ENCODE measurements at places on chromosomes 12 and 14.

DNA sequence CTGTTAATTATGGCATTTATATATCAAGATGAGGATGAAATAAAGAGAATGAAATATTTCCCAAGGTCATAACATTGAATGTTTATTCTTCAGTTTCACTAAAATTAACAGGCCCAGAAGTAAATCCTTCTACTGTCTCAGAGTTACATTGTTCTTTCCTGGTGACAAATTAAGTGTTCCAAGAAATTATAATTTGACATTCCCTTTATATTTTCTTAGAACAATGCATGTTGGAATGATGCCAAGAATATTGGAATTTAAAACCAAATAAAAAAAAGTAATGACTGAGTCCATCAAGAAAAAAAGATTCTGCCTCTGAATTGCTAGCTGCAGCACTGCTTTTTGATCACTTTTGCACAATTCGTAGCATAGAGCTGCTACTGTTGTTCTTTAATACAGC is 152.1 kb downstream of the METTL25 start:
- no peak for DNase-seq

DNA sequence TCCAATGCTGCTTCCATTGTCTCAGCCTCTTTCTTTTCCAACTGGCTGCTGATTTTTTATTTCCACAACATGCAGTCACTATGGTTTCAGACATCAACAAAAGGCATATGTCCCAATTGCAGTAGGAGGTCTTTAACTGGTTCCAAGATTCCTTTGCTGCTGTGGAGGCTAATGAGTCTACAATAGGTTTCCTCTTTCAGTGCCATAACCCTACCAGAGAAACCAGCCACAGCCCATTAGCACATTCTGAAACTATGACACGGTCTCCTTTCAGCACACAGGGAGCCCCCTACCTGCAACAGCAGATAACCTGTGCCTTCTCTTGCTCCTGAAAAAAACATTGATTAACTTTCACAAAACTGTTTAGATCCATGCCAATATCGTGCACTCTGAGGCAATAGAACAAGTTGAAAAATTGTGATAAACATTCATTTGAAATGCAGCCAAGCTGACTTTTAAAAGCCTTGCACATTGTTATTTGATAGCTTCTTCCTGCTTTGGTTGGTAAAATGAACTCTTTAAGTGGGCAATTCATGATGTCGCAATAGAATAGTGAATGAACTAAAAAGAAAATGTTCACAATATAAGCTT is 32.4 kb downstream of the PLEKHG7 start:
- DNase-seq = peak; percentile 95

DNA sequence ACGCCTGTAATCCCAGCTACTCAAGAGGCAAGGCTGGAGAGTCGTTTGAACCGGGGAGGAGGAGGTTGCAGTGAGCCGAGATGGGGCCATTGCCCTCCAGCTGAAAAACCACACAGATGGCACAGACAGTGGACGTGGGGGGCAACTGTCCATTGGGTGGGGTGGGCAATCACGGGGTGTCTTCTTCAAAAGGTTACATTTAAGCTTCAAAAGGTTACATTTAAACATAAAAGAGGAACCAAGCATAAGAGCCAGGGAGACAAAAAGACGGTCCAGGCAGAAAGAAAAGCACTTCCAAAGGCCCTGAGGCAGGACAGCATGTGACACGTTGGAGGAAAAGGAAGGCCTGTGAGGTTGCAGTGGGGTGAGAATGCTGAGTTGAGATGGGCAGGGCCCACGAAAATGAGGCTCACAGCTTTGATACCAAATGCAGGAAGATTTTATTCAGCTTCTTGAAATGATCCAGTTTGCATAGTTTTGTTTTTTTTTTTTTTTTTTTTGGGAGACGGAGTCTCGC is 10.7 kb downstream of the SCARB1 start:
- DNase-seq = no peak

GRCh38 chr14:55303691-55304145 is 32.5 kb downstream of the FBXO34 start:
- no peak for DNase-seq

DNA sequence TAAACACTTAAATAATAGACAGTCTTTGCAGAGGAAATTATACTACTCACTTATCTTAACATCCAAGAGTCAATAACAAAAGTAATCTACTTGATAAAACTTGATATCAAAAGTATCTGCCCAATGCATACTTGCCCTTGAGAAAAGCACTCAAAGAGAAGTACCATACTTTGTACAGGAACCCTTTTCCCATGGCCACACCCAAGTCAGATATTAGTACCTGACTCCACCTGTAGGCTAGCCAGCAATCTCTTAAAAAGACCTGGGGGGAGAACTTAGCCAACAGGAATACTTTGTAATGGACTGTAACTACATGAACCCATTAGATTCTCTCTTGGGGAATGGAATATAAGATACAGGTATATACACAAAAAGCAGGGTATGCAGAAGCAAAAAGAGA is 99.6 kb upstream of the HECTD1 start:
- no peak for DNase-seq

DNA sequence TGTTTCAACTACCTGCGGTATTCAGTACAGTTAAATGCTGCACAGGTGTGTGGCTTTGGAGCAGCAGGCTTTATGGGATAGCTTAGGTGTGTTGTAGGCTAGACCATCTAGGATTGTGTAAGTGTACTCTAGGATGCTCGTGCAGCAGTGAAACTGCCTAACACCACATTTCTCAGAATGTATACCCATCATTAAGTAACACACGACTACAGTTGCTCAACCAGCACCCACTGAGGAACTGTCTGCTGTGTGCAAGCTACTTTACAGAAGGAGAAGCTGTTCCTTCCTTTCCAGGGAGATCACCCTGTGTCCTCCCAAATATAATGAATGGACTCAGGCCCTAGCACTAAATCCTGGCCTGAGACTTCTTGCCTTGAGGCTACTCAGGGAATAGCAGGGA is 94.8 kb downstream of the SLC24A4 start:
- no peak for DNase-seq

- DNase-seq = no peak
These were observed at the start of gene USP44 for GRCh38 chr12:95551305-95551704. Gene USP44, minus strand, starts transcription at chr12:95551476. Its CDS starts 17,220 bp downstream, at chr12:95534256.

DNA sequence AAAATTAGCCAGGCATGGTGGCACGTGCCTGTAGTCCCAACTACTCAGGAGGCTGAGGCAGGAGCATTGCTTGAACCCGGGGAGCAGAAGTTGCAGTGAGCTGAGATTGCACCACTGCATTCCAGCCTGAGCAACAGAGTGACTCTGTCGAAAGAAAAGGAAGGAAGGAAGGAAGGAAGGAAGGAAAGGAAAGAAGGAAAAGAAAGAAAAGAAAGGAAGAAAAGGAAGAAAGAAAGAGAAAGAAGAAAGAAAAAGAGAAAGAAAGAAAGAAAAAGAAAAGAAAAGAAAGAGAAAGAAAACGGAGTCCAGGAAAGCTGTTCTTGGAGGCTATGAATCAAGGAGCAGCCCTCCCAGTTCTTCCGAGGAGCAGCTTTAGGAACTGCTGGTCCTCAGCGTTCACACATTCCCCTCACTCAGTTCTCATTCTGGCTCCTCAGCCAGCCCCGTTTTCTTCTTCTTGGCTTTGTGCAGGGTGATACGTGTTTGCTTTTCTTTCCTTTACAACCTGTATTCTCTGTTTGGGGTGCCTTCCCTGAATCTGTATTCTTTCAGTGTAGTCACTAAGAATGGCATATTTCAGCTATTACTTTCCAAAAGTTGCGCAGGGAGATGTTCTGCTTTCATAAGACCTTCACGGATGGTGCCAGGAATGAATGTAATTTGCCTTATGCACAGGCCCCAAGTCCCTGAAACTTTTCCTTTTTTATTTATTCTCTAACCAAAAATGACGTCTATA is 12.2 kb downstream of the FBXL14 start:
- DNase-seq = no peak

GRCh38 chr12:99772274-99772673 is 124.7 kb downstream of the GARIN6 start:
- no peak for DNase-seq

- DNase-seq = peak; percentile 85
These were observed 41.6 kb downstream of the UBE3B start for GRCh38 chr12:109518820-109519665.

DNA sequence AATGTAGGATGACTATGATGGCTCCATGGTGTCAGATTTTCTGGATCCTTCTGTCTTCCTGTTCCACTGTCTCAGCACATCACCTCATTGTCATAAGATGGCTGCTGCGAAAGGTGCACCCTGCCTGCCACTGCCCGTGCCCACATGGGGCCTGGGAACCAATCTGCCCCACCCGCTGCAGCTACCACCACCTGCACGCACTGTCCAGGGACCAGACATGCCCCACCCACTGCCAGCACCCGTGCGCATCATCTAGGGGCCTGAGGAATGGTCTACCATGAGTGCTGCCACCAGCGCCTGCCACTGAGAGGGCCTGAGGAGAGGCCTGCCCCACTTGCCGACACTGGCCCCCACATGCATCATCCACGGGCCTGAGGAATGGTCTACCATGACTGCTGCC is 23.8 kb downstream of the CYP46A1 start:
- no peak for DNase-seq

GRCh38 chr14:62674563-62675237 is 370.6 kb downstream of the KCNH5 start:
- DNase-seq = no peak

GRCh38 chr12:12686925-12687324 is 9.1 kb downstream of the GPR19 start:
- DNase-seq = no peak

DNA sequence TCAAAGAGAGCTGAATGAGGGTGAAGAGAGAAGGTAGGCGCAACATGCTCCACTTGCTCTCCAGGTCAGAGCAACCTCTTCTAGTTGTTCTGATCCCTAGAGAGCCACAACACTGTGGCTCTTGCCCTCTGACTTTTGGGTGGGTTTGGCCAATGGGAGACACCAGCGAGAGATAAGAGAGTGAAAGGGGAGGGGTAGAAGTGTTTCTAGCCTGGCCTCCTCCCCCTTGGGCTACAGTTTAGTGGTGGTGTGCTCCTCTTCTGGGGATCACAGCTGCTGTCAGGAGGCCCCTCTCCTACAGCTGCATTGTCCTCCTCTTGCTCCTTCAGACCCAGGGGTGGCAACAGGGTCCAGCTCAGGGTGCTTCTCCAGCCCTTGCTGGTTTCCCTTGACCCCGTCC is 454.8 kb downstream of the FUT8 start:
- no peak for DNase-seq

DNA sequence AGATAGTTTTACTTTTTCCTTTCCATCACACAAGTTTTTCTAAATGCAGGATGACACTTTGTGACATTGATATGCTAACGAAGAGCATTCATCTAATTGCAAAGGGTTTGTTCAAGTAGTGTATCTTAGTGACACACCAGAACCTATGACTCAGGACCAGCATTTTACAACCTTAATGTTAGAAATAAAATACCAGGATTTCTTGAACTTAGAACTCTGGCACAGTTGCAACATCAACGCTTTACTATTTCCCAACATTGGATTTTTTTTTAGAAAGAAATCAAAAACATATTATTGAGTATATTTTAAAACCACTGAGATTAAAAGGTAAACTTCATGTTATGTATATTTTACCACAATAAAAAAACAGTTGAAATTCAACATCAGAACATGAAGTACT is 17.9 kb upstream of the PLEKHG6 start:
- DNase-seq = no peak

GRCh38 chr14:94486883-94487282 is 10.9 kb upstream of the SERPINA9 start:
- no peak for DNase-seq

DNA sequence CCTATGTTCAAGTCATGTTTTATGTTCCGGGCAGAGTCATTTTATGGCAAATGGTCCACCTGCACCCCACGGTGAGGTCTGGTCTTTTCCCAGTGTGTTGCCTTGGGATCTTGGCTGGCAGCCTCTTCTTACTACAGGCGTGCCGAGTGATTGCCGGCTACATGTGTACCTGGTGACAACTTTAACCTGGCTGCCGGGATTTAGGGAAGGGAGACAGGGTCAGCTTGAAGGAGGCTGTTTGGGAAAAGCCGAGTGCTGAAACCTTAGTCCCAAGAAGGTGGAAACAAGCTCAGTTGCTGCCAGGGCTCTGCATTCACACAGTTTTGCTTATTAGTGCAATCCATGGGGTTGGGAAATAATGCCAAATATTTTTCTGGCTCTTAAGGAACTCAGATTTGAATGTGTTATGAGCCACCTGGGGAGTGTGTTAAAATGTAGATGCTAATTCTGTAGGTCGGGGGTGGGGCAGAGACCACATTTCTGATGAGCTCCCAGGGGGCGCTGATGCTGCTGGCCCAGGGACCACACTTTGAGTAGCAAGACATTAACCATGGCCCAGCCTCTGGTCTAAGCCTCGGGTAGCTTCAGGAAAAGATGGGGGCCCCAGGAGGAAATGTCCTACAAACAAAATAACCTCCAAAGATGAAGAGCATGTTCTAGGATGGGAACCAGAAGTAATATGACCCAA is 179.6 kb downstream of the TBX5 start:
- no peak for DNase-seq

GRCh38 chr12:94183708-94184379 is 35.5 kb downstream of the PLXNC1 start:
- DNase-seq = no peak

DNA sequence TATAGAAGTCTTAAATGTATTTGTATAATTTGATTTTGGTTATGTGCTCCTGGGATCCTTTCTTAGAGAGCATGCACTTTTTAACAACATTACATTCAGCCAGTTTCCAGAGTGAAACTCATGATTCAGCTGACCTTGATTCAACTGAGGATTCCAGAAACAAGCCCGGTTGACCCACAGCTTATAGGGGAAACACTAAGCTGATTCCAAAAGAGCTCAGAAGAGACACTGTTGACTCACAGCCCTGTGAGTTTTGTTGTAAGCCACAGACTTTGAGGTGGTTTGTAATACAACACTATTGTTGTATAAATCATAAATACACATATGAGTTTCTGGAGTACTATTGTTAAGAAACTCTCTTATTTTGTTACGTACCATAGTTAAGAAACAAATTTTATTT is 133.8 kb upstream of the MGAT4C start:
- peak; percentile 59 for DNase-seq

DNA sequence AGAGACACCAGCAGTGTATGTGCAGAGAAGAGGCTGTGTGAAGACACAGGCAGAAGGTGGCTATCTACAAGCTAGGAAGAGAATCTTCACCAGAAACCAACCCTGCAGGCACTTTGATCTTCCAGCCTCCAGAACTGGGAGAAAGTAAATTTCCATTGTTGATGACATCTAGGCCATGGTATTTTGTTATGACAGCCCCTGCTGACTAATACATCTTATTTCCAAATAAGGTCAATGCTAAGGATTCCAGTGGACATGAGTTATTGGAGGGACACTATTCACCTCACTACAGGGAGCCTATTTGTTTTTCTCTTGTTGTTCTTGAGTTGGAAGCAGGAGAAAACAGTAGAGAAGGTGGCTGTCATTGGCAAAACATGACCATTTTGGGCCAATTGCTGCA is 88.5 kb upstream of the RIN3 start:
- peak; percentile 61 for DNase-seq

GRCh38 chr12:49985981-49986380 is 13.2 kb downstream of the AQP6 start:
- peak; percentile 11 for DNase-seq

Measured in astrocyte (in vitro differentiated cells and primary cell).